K562 (cell line): ENCODE measurements at places on chromosomes 6 and 20.

DNA sequence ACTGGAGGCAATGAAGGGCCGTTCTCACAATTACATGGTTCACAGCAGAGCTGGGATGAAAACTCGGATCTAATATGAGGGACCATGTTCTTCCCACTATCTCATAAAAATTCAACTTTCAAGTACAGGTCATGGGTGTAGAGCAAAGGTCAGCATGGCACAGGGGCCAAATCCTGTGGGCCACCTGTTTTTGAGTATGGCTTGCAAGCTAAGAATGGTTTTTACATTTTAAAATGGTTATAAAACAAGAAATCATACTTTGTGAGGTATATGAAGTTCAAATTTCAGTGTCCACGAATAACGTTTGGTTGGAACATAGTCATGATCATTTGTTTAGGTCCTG is 4.6 kb downstream of the MAP3K5 start:
- no peak for DNase-seq

- DNase-seq = no peak
Observed at GRCh38 chr6:2862712-2863181, 21.1 kb upstream of the SERPINB1 start.

GRCh38 chr6:28863604-28864325 is 60.0 kb downstream of the TRIM27 start:
- peak; percentile 64 for DNase-seq

GRCh38 chr6:119444642-119445557 is 95.3 kb upstream of the MAN1A1 start:
- DNase-seq = peak; percentile 48

DNA sequence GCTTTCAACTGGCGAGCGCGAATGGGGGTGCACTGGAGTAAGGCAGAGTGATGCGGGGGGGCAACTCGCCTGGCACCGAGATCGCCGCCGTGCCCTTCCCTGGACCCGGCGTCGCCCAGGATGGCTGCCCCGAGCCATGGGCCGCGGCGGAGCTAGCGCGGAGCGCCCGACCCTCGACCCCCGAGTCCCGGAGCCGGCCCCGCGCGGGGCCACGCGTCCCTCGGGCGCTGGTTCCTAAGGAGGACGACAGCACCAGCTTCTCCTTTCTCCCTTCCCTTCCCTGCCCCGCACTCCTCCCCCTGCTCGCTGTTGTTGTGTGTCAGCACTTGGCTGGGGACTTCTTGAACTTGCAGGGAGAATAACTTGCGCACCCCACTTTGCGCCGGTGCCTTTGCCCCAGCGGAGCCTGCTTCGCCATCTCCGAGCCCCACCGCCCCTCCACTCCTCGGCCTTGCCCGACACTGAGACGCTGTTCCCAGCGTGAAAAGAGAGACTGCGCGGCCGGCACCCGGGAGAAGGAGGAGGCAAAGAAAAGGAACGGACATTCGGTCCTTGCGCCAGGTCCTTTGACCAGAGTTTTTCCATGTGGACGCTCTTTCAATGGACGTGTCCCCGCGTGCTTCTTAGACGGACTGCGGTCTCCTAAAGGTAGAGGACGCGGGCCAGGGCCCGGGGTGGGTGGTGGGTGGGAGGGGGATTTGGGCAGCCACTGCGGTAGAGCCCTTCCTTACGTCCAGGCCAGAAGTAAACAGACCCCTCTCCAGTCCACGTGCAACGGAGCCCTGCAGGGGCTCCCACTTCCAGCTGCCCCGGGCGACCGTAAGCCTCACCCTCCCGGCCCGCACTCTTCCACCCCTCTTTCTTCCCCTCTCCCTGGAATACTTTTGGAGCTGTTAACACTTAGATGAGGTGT is 998 bp downstream of the BMP2 start:
- no peak for DNase-seq

DNA sequence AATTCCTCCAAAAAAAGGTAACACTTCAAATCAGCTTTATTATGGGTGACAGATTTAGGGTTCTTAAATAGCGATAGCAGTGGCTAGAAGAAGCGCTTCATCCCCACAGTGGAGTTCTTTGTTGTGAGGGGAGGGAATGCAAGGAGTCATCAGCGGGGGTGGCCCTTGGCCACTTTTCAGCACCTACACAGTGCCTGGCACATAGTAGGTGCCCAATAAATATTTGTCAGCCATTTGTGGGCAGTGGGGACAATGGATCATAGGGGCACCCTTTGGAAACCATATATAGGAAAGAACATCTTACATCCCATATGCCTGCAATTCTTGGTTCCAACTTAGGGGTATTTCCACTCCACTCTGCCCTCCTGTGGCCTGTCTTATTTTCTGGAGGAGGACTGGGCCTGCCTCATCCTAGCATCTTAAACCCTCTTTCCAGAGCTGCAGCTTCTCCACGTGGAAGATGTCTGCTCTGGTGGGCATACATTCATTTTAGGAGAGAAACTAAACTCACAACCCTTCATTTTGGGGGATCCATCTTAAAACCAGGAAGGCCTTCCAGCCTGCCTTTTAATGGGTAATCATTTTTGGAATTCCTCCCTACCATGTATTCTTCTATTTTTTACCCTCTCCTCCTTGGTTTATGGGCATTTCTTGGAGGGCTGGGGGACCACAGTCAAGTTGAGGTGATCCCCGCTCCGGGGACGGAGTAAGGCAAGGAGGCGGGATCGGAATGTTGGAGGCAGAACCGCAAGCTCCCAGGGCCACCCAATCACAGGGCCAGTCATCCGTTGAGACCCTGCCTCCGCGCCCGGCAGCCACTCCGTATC is 2.6 kb upstream of the GPSM3 start:
- DNase-seq = peak; percentile 52

DNA sequence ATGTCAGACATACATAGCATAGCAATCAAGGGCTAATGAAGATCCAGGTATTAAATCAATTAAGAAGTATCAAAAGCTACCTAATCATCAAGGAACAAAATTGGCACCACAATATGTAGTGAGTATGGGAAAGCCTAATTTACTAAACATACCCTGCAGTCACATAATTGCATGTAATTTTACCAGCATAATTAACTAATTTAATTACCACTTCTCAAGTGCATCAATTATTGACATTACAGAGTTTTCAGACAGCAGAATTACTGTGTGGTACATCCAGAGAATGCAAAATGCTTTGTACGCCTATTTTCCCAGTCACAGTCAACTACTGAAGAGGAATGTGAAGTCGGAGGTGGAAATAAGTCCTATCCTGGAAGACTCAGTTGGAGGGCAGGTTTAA is 279.0 kb upstream of the ID4 start:
- DNase-seq = no peak

DNA sequence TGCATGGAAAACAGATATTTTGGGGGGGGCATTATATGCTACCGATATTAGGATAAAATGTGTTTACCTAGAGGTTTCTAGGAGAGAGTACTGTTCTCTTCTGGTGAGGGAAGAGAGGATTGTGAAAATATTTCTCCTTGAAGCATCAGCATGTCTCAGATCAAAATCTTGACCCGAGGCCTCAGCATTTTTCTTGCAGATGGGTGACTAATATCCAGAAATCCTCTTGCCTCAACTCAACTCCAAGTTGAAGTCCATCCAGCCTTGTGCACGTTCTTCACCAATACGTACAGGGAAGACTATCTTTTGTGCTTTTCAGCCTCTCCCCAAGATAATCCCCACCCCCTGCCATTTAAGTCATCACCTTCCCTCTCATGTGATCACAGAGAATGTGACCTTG is 59.5 kb downstream of the PRND start:
- no peak for DNase-seq

GRCh38 chr20:63142933-63143332 is 73.0 kb downstream of the YTHDF1 start:
- DNase-seq = no peak

DNA sequence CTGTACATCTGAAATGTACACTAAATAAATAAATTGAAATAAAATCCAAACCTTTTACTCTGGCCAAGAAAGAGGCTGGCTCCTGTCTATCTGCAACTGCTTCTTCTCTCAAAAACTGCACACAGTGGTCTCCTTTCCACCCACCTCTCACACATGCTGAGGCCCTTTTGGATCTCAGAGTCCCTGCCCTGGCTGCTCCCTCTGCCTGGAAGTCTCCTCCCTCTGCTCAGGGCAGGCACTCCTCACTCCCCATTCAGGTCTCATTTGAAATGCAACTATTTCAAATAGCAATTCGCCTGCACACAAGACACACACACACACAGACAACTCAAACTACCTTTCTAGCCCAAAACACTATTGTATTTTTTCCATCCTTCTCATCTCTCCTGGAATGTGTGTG is 348.8 kb downstream of the PKHD1 start:
- DNase-seq = no peak

DNA sequence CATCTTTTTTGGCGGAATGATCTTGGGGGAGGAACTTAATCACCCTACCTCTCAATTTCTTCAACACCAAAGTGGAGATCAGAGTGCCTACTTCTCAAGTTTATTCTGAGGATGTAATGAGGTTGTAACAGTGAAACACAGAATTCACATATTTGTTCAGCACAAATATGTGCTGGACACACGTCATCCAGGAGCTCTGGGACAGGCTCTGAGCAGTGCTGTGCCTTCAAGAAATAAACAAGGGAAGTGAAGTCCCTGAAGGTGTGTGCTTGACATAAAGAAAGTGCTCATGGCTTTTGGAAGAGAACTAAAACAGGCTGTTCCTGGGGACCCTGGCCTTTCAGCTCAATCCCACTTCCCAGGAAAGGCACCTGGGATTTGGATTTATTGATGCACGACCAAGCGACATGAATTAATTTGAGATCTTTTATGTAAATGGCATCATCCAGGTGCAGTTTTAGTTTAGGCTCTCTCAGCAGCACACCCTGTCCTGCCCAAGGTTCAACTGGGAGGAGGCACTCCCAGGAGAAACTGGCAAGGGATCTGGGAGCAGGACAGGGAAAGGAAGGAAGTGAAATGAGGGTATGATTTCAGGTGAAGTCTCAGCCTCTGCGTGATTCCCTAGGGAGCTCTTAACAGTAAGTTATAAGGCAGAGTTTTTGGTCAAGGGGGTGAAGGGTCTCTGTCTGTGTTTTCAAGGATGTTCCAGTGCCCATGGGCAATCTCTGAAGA is 211.0 kb downstream of the FOXA2 start:
- no peak for DNase-seq

DNA sequence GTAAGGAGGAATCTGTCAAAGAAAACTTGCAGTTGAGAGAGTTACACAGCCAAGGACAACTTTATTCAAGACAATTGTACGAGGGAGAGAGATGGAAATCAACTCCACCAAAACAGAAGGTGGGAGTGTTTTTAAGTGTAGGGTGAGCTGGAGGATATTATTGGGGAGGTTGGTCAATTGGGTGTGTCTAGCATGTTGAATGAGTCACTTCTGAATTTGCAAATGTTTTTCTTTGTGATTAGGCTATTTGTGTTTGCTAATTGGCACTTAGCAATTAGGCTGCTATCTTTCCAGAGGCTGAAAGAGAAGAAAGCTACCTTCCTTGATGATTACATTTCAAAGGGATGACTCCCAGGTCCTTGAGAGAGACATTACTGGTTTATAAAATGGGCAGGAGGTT is 441.1 kb downstream of the MEI4 start:
- no peak for DNase-seq

GRCh38 chr6:20266851-20267608 is 54.8 kb upstream of the MBOAT1 start:
- DNase-seq = peak; percentile 43

GRCh38 chr20:35743693-35744491 is 1.8 kb upstream of the RBM39 start:
- DNase-seq = peak; percentile 76

DNA sequence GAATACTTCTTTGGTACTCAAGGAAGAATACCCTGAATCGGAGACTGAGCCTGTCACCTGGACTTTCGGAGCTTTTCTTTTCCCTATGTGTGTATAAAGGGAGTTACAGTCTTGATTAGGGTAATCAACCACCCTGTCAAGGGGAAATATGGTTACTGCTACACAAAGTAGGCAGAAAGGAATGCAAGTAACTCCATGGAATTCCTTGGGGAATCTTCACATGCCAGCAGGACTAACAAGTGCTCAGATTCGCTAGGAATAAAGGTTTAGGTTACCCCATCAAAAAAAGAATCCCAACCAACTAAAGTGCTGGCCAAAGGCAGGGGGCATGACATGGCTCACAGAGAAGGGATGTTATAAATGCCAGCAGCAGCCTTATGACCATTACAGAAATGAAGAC is 10.4 kb downstream of the KCNS1 start:
- DNase-seq = no peak

- no peak for DNase-seq
Observed at GRCh38 chr6:87763901-87764300, 61.9 kb upstream of the AKIRIN2 start.

DNA sequence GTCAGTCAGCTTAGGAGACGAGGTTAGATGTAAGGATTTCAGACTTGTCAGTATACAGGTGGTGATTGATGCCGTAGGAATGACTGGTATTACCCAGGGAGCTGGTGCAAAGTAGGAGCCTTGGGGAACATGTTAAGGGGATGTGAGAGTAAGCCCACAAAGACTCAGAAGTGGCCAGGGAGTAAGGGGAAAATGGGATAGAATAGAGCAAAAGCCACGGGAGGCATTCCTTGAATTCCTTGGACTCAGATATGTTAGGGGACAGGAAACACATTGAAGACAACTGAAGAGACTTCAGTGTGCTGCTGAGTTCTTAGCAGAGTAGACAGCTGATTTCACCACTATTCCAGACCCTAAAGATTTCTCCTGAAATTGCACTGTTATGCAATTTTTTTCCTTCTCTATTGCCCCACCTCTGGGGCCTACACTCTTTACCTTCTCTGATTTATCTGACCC is 1.2 kb upstream of the ACAT2 start:
- DNase-seq = no peak

- DNase-seq = no peak
Observed at GRCh38 chr20:35578469-35578868, 36.6 kb downstream of the ERGIC3 start.

DNA sequence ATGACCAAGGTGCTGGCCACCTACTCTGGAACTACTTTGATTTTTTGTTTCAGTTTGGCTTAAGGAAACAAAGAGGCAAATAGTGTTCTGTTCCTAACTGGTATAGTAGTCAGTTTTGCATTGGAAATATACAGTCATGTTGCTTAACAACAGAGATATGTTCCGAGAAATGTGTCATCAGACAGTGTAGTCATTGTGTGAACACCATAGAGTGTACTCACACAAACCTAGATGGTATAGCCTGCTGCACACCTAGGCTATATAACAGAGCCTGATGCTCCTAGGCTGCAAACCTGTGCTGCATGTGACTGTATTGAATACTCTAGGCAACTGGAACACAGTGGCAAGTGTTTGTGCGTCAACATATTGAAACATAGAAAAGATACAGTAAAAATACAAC is 80.4 kb downstream of the ARID1B start:
- no peak for DNase-seq

GRCh38 chr6:150491131-150491810 is 108.4 kb upstream of the PLEKHG1 start:
- DNase-seq = no peak

DNA sequence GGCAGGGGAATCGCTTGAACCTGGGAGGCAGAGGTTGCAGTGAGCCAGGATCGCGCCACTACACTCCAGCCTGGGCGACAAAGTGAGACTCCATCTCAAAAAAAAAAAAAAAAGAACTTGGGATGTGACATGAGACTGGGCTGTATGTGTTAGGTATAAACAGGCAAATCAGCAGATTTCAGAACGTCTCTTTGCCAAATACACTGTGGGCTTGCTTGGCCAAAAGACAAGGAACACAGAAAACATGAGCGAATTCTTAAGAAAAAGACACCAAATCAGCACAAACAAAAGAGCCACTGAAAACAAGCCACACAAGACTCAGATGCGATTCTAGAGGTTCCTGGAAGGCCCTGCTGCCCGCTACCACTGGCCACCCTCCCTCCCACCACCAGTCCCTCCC is 12.5 kb downstream of the ETV7 start:
- DNase-seq = no peak

- peak; percentile 7 for DNase-seq
Observed at GRCh38 chr6:105235155-105235554, 55.3 kb upstream of the POPDC3 start.
